ENCODE measurements at places on chromosomes 6 and 20.

- no peak for DNase-seq
Measured at GRCh38 chr6:14174226-14174625, 56.7 kb downstream of the CD83 start.

DNA sequence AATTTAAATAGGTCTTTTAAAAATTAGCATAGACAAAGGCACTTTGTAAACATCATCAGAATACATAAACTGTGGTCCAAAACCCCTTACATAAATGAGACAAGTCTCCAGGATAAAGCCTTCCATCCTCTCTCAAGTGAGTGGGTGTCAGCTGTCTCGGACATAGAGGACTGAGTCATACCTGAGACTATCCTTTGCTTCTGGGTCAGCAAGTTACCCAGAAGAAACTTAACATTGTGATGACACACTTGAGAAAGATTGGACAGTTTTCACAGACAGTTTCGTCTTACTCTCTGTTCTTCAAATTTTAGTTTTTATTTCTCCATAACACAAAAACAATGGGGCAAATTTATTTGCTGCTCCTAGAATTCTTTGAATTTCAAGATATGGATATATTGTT, 838.0 kb downstream of the DHX35 start:
- peak; percentile 66 for DNase-seq

DNA sequence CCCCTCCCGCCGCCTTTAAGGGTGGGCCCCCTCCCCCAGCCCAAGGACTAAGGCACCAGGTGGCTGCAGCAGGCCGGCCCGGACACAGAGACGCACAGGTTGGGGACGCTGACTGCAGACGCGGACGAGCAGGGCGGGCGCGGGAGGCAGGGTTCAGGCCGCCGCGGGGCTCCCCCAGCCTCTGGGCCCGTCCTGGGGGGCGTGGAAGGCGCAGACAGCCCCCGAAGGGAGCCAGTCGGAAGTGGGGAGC, 9.3 kb downstream of the DUSP15 start:
- no peak for DNase-seq

DNA sequence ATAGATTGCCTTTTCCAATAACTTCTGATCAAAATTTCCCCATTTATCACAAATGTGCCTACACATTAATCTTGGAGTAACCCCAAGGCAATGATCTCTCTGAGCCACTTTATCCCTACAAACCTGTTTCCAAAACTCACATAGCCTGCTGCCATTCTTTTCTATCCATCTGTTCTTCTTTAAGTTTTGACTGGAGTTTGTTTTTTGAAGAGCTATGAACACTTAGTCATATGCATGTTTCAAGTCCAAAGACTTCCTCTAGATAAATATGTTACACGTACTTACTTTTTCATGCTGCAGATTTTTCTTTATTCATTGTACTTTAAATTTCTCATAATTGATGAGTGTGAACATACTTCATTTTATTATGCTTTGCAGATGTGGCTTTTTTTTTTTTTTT, 488.9 kb upstream of the CITED2 start:
- peak; percentile 28 for DNase-seq

- no peak for DNase-seq
Measured at GRCh38 chr20:34941226-34941625, 14.4 kb downstream of the GSS start.

DNA sequence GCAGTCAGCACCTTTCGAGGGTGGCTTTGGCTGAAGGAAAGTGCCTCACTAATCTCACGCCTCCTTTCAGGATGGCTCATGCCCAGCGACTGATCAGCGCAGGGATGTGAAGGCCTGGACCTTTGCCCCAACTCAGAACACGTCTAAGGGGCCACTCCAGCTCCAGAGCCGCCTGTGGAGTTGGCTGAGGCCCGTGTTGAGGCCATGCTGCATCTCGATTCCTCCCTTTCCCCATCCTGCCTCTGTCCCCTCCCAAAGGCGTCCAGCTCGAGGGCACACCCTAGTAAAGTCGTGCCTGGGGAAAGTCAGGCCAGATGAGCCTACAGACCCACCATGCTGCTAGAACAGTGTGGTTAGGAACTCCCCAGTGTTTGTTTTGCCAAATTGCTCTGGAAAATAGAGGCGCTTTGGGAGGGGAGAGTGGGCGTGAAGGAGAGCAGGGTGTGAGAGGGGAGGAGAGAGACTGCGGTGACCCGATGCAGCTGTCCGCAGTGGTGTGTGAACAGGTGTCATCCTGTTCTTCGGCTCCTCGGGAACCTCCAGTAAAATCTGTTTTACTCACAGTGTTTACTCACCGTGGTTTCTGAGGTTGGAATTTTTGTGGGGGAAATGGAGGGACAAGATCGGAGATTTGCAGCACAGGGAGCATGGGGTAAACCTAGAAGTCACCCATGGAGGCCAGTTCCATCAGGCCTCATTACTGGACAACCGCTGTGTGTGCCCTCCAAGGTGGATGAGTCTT, 85.0 kb upstream of the PMEPA1 start:
- DNase-seq, result no peak

- no peak for DNase-seq
Measured at GRCh38 chr20:46931699-46932098, 37.1 kb downstream of the EYA2 start.
